ENCODE measurements at places on chromosomes 11 and 22. TPM values are rescaled to one million over a fixed set of nuclear protein-coding genes. Genes with fewer than 3 reads are reported as not detected.

DNA sequence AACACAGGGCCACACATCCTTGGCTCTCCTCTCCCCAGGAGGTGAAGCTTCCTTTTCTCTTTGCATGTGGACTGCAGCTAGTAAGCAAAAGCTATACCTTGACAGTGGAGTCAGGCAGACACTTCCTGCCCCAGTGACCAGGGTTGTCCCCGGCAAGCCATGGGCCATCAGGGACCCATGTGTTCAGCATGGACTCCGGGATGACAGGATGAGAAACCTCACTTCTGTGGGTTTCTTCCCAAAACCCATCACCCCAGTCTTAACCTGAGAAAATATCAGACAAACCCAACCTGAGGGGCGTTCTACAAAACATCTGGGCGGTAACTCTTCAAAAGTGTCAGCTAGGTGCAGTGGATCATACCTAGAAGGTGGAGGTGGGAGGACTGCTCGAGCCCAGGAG lies 40.2 kb downstream of the GNB1L start:
- no peak for DNase-seq

The EHF gene
- not detected for total RNA-seq

The CHRDL2 gene
- not detected for total RNA-seq

The KBTBD4 gene
- total RNA-seq: 22.6 TPM

DNA sequence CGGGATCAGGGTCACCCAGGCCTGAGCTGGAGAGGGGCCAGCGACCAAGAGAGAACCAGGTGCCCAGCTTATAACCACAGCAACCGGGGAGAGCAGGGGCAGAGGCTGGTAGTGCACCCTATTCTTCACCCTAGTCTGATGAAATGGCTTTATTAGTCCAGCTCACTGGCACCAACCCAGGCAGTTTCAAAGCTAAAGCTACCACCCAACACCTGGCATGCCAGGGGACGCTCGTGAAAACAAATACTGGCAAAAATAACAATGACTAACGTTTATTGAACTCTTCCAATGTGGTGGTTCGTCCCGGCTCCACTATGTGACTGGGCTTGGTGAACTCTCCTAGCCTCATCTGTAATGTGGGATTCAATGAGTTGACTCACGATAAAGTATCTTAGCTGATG lies 30.6 kb downstream of the SCGB1A1 start:
- DNase-seq: peak; percentile 61

DNA sequence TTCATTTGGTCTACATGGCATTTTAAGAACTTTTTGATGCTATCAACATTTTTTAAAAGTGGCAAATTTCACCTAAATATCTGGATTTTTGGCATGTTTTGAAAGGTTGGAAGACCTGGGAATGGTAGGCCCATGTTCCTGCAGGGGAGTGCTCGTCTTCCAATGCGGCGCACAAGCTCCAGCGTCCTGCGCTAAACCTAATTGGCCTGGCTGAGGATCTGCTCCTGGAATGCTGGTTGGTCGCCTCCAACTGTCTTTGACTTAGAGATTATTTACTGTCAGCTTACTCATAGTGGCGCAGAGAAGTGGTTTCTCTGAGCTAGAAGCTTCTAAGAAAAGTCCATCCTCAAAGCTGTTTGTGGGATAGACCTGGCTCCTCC lies 626 bp upstream of the LIMK2 start:
- no peak for DNase-seq

DNA sequence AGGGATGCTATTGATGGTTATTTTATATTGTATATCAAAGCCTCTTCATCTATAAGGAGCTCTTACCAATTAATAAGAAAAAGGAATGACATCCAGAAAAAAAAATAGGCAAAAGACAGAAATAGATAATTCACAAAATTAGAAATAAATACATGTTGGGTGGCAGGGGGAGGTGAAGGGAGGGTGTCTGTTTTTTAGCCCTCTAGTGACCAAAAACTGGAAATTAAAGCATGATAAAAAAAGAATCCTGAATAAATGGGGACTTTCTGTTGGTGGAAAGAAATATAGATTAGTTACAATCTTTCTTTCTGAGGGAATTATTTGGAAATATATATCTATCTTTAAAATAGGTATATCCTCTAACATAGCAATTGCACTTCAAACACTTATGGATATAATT lies 42.0 kb upstream of the TTC36 start:
- DNase-seq: no peak

DNA sequence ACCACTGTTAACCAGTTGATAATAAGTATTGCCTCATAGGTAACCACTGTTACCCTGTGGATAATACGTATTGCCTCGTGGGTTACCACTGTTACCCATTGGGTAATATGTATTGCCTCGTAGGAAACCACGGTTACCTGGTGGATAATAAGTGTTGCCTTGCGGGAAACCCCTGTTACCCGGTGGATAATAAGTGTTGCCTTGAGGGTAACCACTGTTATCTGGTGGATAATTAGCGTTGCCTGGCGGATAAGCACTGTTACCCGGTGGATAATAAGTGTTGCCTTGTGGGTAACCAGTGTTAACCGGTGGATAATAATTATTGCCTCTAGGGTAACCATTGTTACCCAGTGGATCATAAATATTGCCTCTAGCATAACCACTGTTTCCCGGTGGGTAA lies 27.3 kb upstream of the NXPE4 start:
- no peak for DNase-seq

The ALDH3B2 gene
- not detected for total RNA-seq

- peak; percentile 48 for DNase-seq
Observed at GRCh38 chr11:88175569-88176075, 379 bp upstream of the RAB38 start.

The TSPAN4 gene
- total RNA-seq: 250 TPM

DNA sequence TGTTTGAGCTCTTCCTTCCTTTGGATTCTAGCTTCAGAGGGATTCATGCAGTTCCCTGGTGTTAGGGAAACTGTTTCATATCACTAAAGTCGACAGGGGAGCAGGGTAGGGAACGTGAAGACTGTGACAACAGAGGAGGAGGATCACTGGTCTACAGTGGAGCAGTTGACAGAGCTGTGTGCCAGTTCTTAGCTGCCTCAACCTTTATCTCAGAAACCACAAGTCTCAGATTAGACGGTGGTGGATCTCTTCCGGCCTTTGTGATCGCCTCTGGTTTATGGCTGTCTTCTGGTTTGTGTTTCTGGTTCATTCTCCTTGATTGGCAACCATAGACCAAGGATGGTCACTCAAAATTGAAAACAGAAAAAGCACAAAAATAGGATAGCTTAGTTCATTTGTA lies 538.9 kb upstream of the API5 start:
- DNase-seq: no peak

- DNase-seq: no peak
Observed at GRCh38 chr11:66969584-66970225, 5.4 kb upstream of the C11orf86 start.

Data from Caki2 (cell line).